ENCODE measurements at places on chromosomes 3 and 15.

DNA sequence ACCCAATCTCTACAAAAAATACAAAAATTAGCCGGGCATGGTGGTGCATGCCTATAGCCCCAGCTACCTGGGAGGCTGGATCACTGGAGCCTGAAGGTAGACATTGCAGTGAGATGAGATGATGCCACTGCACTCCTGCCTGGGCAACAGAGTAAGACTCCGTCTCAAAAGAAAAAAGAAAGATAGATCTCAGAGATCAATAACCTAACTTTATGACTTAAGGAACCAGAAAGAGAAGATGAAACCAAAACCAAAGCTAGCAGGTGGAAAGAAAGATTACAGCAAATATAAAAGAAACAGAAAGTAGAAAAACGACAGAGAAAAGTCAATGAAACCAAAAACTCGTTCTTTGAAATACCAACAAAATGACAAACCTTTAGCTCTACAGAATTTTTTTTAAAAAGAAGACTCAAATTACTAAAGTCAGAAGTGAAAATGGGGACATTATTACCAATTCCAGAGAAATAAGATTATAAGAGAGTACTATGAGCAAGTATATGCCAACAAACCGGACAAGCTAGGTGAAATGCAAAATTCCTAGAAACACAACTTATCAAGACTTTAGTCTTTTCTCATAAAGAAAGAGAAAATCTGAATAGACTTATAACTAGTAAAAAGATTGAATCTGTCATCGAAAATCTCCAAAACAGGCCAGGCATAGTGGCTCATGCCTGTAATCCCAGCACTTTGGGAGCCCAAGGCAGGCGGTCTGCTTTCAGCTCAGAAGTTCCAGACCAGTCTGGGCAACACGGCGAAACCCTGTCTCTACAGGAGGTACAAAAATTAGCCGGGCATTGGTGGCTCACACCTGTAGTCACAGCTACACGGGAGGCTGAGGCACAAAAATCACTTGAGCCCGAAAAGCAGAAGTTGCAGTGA lies 35.0 kb downstream of the ACAP2 start:
- no peak for DNase-seq

DNA sequence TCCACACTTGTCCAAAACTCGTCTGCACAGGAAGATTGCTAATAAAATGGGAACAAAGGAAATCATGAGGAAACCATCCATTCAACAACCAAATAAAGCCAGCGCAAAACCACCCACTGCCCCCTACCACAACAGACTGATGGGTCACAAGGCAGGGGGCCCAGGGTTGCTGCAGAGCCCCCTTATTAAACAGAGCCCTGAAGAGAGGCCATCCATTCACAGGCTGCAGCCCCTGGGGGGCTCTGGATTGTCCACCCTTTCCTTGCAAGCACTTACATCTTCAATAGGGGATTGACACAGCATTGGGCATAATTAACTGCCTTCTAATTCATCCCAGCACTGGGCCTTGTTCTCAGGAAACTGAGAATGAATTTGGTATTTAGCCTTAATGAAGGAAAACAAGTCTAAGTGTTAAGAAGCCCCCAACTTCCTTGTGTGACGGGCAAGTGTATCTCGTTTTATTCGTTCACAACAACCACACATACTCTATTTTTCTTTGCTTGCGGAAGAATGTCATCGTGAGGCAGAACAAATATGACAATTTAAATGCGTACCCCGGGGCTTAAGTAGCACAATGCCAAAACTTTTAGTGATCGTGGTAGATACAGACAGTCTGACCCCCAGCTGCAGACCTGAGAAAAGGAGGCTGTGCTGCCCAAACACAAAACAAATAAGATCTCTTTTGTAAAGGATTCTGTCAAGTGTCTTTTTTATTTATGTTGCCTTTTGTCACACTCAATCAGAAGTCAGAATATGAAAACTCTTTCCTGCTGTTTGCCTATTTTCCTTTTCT lies 144.0 kb downstream of the SEMA6D start:
- no peak for DNase-seq

DNA sequence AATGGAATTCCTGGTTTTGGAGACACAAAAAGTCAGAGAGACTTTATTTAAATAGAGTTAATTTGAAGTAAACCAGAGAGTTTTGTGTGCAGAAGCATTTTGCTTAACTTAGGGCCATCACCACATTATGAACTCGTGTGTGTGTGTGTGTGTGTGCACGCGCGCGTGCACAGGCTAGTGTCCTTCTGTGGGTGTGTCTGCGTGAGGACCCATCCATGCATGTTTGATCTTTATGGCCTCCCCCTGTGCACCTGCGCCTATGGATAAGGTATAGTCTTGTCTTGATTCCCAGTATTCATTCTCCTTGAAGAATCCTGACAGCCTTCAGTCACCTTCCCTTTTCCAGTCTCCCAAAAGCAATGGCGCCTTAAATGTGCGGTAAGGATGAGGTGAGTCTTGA lies 26.0 kb downstream of the MUC20 start:
- DNase-seq: no peak

DNA sequence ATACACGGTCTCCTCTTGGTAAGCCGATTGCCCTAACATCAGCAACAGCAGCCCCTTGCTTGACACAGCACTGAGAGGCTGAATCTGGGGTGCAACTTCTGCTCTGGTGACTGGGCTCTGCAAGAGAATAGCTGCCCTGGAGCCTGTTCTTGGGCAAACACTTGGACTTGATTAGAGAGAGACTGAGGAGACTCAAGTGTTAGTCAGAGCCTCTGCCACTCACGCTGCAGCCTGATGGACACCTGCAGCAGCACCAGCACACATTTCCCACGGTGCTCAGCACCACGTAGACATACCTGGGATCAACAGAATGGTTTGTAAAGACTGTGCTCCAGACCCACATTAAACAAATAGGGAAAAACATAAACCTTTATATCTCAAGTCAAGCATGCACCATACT lies 35.8 kb upstream of the UMPS start:
- no peak for DNase-seq

GRCh38 chr15:67880651-67881182 lies 40.9 kb upstream of the RNU6-1 start:
- DNase-seq: no peak

GRCh38 chr3:20648294-20648693 lies 462.3 kb upstream of the SGO1 start:
- DNase-seq: no peak

DNA sequence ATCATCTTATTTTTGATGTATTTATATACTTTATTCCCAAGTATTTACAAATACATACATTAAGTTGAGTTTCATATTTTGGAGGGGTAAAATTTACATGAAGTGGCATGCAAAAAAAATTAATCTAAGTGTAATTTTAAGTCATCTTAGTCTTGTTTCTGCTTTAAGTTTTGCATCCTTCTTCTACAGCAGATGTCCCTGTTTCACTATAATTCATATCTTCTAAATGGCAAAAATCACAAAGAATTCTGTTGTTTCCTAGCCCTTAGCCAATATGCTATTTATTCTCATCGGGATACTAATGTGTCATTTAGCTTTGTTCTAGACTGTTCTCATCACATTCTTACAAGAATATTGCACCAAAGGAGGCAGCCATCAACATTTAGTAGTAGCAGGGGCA lies 831.9 kb downstream of the GBE1 start:
- DNase-seq: no peak
